GM23338 (cell line): ENCODE measurements at places on chromosomes 3 and 15. TPM values are rescaled to one million over a fixed set of nuclear protein-coding genes. Genes with fewer than 3 reads are reported as not detected.

The CCDC39 gene
- total RNA-seq, result 0.52 TPM in 1 of 2 replicates, not detected in the other

The LDHAL6B gene
- total RNA-seq, result not detected in 2 replicates

The PFKFB4 gene
- 15.0 and 22.9 TPM in 2 replicates for total RNA-seq

The CASR gene
- total RNA-seq, result 0.04 and 0.56 TPM in 2 replicates

The DUOXA2 gene
- not detected in 2 replicates for total RNA-seq

- DNase-seq, result peak; percentile 14
These were observed 449.1 kb downstream of the MFSD1 start for GRCh38 chr3:159250961-159251360.

- DNase-seq, result peak; percentile 93
These were observed 443.3 kb downstream of the VGLL3 start for GRCh38 chr3:86547692-86548091.

- DNase-seq, result no peak
These were observed 8.7 kb downstream of the LTK start for GRCh38 chr15:41504751-41505492.

DNA sequence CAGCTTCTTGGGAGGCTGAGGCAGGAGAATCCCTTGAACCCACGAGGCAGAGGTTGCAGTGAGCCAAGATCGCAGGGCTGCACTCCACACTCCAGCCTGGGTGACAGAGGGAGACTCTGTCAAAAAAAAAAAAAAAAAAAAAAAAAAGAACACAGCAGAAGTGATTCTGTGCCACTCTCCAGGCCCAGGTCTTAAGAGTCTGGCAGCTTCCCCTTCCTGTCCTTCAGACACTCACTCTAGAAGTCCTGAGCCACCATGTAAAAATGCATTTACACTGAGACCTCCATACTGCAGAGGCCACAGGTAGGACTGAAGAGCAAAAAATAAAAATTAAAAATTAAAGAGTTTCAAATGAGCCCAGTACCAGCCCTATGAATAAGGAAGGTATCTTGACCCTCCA lies 11.8 kb upstream of the CDV3 start:
- no peak for DNase-seq

DNA sequence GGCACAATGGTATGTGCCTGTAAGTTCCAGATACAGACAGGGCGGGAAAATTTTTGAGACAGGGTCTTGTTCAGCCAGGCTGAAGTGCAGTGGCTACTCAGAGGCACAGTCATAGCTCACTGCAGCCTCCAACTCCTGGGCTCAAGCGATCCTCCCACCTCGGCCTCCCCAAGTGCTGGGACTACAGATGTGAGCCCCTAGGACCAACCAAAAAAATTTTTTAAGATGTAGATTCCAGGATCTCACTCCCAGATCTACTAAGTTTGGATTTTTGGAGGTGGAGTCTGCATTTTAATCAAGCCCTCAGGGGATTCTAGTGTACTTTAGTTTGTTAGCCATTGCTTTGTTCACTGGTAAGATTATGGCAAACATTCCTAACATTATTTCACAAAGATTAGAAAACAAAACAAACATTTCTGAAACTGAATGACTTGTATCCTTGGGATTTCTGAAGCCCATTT lies 2.7 kb downstream of the LIPH start:
- DNase-seq, result no peak

DNA sequence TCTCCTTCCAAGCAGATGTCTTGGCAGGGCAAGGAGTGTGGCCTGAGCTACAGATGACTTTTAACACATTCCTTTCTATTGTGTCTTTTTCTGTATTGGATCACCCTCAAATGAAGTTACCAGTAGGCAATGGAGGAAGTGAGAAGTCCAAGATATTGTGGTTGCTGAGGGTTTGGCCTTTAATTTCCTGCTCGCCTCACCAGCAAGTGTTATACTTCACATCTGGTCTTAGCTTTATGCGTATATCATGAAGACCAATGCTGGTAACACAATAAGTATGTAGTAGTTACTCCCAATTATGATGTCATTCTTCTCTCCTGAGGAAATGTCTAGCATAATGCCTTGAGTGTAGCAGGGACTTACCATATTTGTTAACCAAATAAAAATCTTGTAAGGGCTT lies 179.9 kb downstream of the ZIC1 start:
- DNase-seq, result no peak

DNA sequence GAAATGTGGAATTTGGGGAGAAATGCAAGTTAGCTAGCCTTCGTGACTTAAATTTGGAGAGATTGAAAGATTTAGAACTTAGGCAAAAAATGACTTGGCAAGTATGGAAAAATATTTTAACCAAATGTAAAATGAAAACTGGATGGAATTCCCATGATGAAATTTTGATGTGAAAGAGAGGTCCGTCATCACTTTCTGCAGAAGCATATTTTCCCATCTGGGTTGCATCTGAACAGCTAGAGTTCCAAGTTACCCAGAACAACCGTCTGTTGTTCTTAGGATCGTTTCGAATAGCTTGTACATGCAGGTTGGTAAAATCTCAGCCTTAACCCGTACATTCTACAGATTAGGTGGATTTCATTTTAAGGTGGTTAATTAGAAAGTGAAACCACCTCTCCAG lies 136.3 kb downstream of the GHSR start:
- DNase-seq, result no peak

- no peak for DNase-seq
These were observed 185.6 kb downstream of the APBA2 start for GRCh38 chr15:29071232-29071881.

DNA sequence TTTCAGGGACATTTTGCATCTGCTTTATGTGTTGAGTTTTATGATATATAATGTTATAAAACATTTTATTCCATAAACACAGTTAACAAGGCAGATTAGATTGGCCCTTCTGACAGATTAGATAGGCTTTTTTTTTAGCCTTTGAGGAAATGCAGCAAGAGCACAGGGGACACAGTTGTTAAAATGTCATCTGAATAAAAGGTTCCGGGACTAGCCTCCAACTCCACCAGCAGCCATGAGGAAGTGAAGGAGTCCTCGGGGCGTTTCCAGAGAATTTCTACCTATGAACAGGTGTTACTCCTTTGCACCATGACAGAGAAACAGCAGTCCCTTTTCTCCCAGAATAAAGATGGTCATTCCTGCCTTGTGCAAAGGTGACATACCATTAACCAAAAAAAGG lies 167.8 kb upstream of the KBTBD8 start:
- no peak for DNase-seq

- DNase-seq, result no peak
These were observed 9.2 kb downstream of the SLTM start for GRCh38 chr15:58924327-58924726.

DNA sequence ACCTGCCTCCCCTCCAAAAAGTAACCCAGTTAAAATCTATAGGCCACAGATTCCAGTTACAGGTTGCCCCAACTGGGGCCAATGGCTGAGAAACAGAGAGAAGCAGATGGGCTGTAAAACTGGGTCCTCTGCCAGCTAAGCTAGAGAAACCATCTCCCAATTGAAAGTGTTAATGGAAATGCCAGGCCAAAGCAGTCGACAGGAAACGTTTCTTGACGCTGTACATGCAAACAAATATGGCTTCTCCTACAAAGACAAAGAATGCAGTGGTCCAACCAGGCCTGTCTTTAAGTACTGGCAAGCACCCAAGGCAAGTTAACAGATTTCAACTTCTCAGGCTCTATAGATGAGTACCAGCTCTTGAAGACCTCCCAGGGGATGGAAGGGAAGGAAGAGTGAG lies 71.3 kb downstream of the MAGI1 start:
- no peak for DNase-seq

- no peak for DNase-seq
These were observed 150.1 kb downstream of the FGF12 start for GRCh38 chr3:192577271-192577670.

DNA sequence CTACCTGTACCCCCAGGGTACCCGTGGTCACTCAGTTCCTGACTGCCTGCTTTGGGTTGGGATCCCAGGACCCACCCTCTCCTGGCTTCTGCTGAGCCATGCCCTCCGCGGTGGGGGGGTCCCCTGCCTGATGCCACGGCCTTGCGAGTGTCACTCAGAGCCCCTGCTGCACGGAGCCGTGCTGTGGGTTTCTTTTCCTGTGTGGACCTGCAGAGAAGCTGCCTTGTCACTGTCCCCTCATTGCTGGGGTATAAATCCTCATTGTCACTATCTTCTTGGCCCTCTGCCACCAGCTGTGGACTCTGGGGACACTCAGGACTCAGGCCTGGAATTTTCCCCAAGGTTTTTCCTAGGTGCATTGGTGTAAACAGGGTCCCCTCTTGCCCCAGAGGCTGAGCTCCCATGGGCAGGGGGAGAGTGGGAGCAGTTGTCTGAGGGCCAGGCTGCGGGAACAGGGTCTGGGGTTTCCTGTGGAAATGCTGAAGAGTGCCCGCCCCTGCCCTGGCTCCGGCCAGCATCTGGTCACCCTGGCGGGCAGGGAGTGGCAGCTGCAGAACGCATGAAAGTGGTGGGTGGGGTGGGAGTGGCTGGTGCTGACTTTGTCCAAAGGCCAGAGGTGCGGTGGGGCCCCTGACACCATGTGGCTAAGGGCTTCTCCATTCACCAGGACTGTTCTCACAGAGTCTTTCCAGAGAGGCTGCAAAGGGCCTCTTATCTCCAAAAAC lies 191.7 kb downstream of the GOLGA6L6 start:
- no peak for DNase-seq

DNA sequence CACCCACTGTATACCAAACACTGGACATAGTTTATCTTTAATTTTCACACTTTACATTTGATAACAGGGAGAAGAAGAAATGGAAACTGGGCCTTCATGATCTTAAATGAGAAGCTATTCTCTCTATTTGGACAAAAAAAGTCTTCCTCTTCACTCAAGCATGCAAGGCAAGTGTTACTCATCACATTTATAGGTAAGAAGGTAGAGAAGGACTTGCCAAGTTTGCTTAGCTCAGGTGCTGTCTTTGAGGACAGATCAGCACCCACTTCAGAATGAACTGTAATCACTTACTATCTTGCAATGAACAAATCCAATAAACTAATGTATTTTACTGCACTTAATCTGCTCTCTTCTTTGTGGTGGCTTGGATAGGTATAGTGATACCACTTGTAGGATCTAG lies 1.1 kb upstream of the MYH15 start:
- no peak for DNase-seq

DNA sequence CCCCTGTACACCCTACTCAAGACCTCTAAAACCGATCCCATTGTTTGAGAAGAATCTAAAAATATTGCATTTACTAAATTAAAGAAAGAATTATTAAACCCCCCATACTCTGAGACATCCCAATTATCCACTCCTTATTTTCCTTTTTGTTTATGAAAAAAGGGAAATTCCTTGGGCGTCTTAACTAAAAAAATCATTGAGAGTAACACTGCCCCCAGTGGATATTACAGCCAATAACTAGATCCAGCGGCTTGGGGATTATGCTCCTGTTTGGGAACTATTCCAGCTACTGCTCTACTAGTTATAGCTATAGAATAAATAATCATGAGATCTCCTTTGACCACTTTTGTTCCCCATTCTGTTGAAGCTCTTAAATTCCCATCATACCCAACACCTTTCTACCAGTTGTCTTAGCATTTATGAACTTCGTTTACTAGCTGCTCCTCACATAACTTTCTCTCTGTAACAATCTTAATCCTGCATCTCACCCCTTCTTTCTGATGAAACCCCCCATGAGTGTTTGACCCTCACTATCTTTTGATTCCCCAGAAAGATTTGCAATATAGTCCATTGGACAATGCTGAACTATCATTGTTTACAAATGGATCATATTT lies 12.7 kb upstream of the CFAP91 start:
- DNase-seq, result peak; percentile 68

DNA sequence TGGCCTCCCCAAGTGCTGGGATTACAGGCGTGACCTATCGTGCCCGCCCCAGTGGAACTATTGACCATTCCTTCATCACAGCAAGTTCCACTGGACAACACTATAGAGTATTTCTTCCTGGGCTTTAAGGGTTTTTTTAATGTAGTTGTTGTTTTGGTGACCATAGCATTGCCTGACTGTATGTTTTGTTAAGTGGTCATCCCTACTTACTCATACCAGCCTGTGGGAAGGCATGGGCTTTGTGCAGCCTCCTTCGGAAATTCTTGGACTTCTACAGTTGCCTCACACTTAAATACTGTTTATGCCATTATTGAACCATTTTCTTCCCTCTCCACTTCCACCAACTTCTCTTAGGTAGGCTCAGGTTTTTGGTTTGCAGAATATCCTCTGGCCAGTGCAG lies 19.9 kb upstream of the ALPK3 start:
- DNase-seq, result no peak

DNA sequence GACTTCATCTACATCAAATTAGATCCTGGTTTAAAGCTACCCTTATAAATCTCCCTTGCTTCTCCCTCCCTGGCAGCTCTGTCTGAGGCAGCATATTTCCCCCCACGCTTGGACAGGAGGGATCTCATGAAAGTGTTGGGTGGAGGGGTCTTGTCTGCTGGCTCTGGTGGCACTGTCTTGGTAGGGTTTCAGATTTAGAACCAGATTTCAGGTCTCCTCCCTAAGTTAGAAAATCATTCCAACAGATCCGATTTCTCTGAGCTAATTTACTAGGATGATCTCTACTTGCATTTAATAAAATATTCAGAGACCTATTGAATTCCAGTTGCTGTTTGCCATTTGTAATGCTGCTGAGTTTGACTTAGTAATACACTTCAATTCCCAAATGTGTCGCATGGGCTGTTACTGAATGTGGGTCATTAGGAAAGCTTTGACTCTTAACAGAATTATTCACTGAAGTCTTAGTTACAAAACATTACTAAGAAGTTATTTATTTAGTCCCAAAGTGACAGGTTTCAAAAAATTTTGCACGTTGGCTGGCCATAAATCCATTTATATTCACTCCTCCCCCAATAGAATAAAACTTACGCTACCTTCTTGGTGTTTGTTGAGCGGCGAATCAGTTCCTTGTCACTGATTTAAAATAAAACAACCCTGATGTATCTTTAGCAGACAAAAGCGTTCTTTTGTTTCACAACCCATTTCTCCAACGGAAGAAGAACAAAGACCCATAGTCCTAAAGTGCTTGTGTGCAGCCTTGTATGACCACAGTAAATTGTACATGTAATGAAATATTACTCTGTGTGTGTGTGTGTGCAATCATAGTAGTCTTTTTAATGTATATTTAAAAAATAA lies 84.5 kb downstream of the TRAK1 start:
- no peak for DNase-seq

DNA sequence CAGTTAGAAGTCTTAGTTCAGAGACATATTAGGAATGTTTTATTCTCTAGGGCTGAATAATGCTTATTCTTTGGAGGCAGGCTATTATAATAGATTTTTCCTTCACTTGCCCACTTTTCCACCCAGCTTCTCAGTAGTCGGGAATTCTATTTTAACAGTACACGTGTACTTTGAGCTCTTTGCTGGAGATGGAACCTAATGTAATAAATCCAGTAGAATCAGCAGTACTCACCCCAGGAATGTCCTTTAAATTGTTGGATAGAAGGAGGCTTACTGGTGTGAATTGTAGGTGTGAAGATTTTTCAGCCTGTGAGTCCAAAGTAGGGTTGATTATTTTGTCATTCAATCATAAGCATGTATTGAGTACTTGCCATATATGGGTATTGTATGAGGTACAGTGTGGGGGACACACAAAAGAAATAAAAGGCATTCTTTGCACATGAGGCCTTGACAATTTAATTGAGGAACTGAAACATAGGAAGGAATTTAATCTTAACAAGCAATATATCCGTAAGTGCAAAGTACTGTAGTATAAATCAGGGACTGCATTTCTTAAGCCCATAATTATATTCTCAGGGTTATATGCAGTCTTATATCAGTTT lies 29.5 kb upstream of the MGA start:
- no peak for DNase-seq
